ENCODE measurements at places on chromosomes 16 and 17.

GRCh38 chr16:85650135-85650843, 37.2 kb downstream of the GSE1 start:
- no peak for DNase-seq

GRCh38 chr17:35890774-35891155, 10.6 kb upstream of the CCL5 start:
- DNase-seq = no peak

GRCh38 chr16:8342276-8342675, 248.0 kb downstream of the TMEM114 start:
- DNase-seq = no peak

DNA sequence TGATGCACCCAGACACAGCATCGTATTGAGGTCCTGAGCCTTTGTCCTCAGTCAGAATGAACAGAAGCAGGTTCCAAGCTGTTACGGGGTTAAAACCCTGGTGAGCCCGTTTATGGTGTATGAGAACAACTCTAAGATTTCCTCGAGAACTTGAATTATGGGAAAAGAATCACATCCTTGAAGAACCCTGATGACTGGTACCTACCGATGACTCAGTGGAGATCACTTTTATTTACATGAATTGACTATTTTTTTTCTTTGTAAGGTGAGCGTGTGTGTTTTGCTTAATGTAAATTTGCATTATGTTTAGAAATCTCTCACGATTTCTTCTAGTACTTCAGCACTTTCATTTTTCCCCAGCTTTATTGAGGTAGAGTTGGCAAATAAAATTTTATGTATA, 3.3 kb upstream of the KRTAP4-4 start:
- DNase-seq = no peak

GRCh38 chr17:70317421-70317820, 148.1 kb downstream of the KCNJ2 start:
- DNase-seq = no peak

- no peak for DNase-seq
Observed at GRCh38 chr16:20298452-20298851, 28.9 kb downstream of the GP2 start.
